Left cardiac atrium (tissue), 4 donors: ENCODE measurements at places on chromosomes 4 and X.

DNA sequence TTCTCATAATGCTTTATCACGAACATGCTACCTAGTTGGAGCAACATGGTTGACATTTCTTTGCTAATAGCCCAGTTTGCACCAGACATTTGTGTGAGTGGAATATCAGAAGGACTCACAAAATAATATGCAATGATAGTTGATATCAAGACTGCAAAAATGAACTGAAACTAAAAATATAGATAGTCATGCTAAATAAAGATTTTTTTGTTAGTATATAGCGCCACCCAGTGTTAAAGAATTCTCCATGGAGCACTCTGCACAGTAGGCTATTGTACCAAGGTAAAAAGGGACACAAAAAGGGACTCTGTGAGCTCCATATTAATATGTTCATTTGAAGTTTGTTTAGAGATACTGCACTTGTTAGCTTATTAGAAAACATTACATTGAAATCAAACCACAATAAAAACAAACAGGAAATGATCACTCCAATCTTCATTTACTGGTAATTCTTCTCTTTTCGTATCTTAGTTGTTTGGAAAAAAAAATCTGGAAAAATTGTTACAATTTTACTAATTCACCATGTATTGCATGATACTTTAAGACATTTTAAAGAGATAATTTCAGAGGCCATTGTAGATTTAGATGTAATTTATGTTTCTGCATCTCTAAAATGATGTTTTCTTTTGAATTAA is 1509.6 kb downstream of the ADGRL3 start:
- no peak for DNase-seq

DNA sequence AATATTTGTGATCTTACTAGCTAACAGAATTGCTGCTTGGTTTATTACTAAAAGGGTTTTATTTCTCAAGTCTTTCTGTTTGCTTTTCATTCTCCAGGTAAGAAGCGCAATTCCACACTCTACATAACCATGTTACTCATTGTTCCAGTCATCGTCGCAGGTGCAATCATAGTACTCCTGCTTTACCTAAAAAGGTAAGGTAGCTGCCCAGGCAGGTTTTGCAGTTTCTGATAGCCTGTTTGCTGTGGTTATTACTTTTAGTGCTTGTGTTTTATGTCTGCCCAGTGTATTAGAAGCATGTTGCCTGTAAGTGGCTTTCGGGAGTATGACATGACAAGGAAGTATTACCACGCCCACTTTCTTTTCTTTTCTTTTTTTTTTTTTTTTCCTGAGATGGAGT is 46.4 kb downstream of the IL13RA1 start:
- no peak for DNase-seq

DNA sequence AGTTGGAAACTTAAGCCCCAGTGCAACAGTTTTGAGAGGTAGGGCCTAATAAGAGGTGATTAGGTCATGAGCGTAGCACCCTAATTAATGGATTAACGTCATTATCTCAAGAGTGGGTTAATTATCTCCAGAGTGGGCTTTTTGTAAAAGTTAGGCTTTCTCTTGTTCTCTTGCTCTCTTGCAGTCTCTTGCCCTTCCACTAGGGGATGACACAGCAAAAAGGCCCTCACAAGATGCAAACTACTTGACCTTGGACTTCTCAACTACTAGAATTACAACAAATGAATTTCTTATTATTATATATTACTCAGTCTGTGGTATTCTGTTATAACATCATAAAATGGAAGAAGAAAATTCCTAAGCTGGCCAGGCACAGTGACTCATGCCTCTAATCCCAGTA is 22.1 kb upstream of the NDST3 start:
- no peak for DNase-seq

DNA sequence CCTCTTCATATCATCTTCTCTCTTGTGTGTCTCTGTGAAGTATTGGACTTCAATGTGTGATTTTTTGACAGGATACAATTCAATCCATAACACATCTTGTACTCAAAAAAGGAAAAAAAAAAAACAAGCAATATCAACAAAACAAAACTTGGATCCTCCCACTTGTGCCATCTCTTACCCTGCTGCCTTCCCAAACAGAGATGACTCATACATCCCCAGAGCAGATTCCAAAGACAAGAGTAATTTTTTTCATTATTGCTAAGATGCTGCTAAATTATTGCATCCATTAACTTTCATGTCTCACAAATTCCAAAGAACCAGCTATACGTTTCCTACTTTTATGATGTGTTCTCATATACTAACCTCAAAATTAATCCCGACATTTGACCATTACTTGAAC is 479.2 kb downstream of the GBA3 start:
- no peak for DNase-seq

- DNase-seq: no peak
These were observed 74.0 kb downstream of the SEL1L3 start for GRCh38 chr4:25788703-25789238.

GRCh38 chr4:119026662-119027444 is 108.8 kb upstream of the MYOZ2 start:
- DNase-seq: no peak

- DNase-seq: no peak
These were observed 46.9 kb upstream of the MSANTD1 start for GRCh38 chr4:3201718-3202702.

GRCh38 chr4:39029752-39030694 is 2.2 kb downstream of the TMEM156 start:
- DNase-seq: no peak

- DNase-seq: no peak
These were observed 85.9 kb downstream of the UNC5C start for GRCh38 chr4:95462921-95463320.

- no peak for DNase-seq
These were observed 115.1 kb upstream of the PSAPL1 start for GRCh38 chr4:7549866-7550265.

DNA sequence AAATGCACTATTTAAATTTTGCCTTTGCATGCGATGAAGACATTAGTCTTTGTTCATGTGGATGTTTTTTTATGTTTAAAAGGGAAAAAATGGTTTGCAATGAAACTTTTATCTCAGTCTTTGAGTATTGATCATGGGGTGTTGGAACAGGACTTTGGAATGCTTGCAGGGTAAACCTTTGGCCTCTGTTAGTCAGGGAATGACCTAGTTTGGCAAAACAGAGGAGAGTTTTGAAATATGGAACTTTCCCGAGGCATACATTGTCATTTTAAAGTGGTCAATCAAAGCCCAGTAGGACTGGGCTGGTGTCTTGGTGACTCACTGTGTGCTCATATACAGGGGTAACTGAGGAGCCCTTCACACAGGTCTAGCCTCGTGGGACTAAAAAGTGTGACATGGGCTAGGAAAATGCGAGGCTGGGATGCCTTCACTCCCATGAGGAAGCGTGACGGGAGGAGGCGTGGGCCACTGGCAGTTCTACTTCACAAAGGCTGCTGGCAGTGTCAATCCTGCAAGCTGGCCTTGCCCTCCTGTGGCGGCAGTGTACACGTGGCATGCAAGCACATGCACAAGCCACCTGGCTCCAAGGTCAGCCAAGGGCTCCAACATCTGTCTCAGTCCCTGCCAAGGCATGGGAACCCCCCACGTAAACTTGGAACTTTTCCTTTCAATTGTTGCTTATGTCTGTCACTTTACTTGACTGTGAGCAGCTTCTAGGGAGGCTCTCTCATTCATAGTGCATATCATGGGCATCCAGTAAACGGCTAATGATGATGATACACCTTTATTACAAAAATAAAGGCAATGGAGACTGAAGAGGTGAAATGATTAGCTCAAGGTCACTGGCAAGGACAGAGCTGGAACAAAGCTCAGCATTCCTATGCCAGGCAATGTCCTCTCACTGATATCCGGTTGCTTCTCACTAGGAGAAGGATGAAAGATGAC is 5.2 kb upstream of the F11 start:
- DNase-seq: no peak

- no peak for DNase-seq
These were observed 171.8 kb upstream of the TBL1X start for GRCh38 chrX:9293051-9293496.

GRCh38 chr4:70251250-70251944 is 9.0 kb downstream of the CSN3 start:
- no peak for DNase-seq

DNA sequence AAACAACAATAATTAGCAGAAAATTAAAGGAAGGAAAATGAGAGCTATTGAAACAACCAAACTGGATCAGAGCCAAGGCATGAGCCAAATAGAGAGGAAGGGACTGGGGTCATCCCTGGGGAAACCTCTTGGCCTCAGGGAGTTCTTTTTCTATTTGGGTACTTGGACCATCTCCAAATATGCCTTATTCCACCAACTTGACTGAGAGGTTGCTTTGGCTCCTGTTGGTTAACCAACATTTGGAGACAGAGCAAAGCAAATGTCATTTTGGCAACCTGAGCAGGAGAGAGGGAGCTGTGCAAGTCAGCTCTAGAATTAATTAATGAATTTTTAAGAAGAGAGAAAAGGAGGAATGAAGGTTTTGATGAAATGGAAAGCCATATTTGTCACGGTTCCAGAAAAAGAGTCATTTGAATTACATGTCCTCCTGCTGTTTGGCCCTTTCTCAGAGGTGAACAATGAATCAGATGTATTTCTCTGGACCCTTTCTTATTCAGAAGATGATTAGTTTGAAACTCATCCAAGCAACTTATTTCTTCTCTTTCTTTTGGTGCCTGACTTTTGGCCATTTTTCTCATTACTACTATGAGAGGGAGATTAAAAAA is 119.1 kb downstream of the CNKSR2 start:
- no peak for DNase-seq
